ENCODE measurements at places on chromosomes 16 and 17.

DNA sequence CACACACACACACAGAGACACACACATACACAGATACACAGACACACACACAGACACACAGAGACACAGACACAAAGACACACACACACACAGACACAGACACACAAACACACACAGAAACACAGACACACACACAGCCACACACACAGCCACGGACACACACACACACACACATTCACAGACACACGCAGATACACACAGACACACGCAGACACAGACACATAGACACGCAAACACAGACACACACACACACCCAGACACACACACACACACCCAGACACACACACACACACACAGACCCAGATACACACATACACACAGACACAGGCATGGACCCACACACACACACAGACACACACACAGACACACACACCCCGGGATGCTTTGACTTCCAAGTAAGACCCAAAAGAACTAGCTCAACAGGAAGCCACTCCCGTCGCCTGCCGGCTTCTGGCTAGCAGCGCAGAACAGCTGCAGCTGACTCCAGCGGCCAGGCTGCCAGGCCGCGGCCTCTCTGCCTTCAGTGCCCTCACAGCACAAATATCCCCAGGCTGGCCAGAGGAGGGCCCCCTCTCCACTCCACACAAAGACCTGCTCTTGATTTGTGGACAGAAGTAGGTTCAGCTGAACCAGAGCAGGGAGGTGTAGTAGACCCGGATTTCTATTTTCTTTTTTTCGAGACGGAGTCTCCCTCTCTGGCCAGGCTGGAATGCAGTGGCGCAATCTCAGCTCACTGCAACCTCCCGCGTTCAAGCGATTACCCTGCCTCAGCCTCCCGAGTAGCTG lies 6.0 kb upstream of the CHRNE start:
- DNase-seq: no peak

DNA sequence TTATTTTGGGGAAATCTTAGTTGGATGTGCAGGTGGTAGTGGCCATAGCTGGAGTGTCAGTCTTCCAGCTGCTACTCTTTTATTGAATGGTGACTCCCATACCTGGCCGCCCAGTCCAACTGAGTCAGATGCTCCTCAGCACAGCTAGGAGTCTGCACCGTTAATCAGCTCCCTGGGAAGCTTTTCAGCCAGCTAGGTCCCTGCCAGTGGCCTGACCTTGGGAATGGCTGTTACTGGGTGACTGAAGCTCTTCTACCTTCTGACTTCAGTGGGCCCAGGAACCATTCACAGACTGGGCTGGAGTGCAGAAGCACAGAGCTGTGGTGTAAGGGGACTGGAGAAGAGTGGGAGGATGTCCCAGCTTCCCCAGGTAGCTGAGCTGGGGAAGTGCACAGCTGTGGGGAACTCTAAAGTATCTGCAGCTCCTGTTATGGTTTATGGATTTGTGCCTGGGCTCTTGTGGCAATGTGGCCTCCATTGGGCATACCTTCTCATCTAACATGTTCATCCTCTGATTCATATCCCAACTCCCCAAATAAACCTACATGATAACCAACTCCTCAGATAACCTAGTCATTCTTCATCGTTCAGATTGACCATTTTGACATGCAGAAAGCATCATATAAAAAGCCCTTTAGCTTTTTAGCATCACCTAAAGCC lies 14.0 kb downstream of the ALKBH5 start:
- DNase-seq: no peak

- DNase-seq: no peak
These were observed 2.7 kb downstream of the PRCD start for GRCh38 chr17:76542566-76542971.

DNA sequence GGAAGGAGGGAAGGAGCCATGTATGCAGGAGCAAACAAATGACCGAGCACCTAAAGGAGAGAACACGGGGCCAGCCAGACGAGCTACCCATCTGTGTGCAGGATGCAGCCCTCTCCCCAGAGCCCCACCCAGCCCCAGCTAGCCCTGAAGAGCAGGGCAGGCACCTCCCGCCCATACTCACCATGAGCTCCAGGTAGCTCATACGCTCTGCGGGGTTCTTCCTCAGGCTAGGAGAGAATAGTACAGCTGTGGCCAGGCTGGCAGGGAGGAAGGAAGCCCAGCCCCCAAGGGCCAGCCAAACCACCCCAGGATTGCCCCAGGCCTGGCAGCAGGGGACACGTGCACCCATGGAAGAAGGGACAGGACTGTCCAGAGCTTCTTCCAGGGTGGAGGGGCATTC lies 81.9 kb downstream of the KCNJ18 start:
- no peak for DNase-seq

DNA sequence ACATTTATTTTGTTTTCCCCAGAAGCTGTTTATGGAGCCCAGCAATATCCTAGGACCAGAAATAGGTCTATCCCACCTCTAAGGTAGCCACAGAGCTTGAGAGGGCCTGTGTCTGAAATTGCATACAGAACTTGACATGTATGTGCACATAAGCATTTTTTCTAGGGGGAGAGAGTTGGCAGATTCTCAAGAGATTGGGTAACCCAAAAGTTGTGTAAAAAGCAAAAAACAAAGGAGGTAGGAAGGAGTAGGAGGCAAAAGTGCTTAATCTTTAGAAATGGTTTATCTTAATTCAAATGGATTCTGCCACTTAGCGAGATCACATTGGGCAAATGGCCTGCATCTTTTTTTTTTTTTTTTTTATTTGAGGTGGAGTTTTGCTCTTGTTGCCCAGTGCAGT lies 3.5 kb downstream of the PLK1 start:
- DNase-seq: no peak

GRCh38 chr16:24013864-24014645 lies 178.3 kb downstream of the PRKCB start:
- DNase-seq: peak; percentile 51

DNA sequence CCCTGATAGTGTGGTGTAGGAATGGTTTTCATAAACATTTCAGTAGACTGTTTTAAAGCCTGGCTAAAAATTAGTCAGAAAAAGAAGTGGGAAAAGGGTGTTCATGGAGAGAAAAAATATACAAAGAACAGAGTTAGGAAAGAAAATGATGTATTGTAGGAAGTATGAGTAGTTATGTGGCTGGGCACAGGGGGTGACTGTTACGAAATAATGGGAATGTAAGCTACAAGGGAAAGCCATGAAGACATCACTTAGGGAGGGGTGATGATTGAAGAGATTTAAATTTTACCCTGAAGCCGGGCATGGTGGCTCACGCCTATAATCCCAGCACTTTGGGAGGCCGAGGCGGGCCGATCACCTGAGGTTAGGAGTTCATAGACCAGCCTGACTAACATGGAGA lies 55.3 kb downstream of the NUP88 start:
- no peak for DNase-seq

DNA sequence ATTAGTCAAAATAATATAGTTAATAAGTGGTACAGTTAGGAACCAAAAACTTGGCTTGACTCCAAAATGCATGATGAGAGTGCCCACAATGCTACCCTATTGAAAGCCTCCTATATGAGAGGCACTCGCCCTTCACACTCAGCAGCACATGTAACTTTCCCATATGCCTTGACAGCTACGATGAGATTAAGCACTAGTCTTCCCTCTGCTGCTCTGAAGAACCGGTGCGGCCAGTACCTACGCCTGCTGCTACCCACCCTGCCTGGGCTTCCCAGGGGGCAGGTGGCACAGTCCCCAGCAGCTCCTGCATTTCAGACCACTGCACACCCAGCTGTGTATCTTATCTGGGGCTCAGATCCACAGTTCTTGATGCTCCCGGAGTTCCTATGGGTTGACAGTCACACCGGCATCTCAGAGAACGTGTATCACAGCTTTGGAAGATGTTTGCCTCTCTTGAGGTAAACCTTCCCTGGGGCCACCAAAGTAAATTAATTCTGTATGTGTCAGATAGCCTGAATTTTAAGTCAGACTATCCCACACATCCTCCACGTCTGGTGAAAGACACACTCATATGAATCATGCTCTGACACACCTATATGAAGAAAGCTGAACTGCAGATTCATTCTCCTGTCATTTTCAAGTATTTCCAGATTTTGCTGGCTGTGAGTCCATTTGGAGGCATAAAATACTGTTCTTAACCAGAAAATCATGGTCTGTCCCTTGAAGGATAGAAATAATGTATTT lies 77.8 kb downstream of the MYH10 start:
- no peak for DNase-seq

- DNase-seq: no peak
These were observed 177.2 kb downstream of the TMEM132E start for GRCh38 chr17:34756637-34757021.

DNA sequence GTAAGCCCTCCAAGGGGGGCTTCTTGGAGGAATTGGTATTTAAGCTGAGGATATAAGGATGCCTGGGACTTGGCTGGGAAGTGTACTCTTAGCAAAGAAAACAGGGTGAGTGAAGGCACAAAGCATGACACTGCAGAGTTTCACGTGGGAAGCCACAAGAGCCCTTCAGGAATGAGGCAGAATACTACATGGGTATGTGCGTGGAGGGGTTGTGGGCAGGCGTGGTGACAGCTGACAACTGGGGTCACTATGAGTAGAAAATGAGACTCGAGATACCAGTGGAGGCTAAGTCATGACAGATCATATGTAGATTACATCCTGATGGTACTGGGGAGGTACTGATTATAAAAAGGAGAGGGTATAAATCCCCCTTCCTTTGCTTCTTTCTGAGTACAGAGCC lies 78.1 kb upstream of the XYLT1 start:
- DNase-seq: no peak

DNA sequence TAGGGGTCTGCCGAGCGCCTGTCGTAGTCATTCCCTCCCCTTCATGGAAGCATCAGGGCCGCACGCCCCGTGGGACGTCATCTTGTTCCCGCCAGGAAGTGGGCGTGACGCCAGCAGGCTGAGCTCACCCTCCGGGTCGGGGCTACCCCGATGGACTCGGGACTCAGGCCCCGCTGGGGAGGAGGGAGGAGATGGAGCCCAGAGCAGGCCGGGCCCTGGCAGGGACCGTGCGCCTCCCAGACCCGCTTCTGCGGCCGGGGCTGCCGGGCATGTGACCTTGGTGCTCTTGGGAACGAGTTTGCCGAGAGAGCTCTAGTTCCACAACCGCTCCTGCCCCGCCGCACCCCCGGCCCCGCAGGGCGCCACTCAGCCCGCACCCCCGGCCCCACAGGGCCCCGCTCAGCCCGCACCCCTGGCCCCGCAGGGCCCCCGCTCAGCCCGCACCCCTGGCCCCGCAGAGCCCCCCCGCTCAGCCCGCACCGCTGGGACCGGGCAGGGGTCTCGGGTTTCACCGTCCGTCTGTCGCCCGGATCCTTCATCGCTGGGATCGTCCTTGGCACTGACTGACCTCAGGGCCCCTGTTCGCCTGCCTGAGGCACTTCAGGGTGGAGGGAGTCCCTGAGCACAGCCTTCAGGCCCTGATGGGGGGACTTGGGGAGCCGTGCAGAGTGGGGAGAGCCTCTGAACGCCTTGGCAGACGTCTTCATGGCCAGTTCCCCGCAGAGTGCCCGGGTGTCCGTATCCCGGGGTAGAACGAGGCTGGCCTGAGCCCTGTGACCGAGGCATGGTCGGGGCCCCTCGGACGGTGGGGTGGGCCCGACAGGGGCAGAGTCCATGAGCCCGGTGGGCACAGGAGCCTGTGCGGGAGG lies 5.8 kb downstream of the CACNA1H start:
- DNase-seq: no peak

GRCh38 chr17:37642681-37643080 lies 565 bp downstream of the DDX52 start:
- DNase-seq: no peak

DNA sequence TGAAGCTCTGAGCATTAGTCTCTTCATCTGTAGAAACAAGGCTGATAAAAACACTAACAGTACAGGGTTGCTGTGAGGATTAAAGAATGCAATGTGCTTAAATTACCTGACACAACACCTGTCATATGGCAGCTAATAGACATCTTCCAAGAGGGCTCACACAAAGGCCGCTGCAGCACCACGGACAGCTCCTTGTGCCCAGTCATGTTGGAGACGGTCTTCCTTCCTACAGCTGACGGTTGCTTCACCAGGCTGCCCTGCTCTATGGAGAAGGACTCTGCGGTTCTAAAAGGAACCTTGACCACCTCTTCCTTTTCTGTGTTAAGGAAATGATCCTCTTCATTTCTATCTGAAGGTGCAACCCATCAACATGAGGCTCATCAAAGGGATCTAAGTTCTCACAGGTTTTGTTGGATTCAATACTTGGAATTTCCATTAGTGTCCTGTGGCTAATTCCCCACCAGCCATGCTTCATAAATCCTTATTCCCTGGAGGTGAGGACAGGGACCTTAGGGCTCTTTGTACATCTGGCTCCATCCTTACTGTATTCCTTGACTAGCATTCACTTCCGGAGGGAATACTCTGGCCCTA lies 138.9 kb upstream of the CES5A start:
- no peak for DNase-seq

DNA sequence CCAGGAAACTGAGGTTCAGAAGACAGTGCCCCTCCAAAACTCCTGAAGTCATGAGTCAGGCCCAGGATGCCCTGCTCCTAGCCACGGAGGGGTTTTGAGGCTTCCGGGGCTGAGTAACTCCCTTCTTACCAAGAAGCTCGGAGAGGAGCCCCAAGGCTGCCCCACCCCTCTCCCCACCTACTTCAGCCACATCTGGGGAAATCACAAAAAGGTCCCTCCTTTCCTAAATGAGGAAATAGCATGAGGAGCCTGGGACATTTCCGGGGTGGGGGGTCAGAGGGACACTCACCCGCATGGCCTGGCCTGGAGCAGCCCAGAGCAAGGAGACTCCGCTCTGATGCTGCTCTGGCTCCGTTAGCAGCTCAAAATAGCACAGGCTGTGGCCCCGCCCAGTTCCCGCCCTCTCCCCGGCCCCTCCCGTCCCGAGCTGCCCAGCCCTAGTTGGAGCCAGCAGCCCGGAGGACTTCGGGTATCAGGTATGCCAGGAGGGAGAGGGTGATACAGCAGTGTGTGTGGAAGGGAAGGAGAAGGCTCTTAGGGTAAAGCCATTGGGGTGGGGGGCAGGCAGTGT lies 40.1 kb downstream of the MYO18A start:
- peak; percentile 59 for DNase-seq

- no peak for DNase-seq
These were observed 35.7 kb downstream of the KANSL1 start for GRCh38 chr17:46157443-46158062.

DNA sequence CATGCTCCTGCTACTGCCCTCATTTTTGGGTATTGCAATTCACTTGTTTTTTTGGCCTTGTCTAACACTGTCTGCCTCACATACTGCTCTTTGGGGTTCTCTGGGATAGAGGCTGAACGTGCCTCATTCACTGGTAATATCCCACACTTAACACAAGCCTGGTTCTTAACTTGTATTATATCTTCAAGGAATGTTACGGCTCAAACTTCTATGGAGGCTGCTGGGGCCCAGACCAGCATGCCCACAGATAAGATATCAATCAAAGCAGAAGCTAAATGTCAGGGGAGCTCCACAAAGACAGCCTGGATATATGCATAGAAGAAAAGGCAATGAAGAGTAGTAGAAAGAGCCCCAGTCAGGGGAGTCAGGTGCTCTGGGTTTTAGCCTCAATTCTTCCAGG lies 103.5 kb downstream of the WSCD1 start:
- no peak for DNase-seq

DNA sequence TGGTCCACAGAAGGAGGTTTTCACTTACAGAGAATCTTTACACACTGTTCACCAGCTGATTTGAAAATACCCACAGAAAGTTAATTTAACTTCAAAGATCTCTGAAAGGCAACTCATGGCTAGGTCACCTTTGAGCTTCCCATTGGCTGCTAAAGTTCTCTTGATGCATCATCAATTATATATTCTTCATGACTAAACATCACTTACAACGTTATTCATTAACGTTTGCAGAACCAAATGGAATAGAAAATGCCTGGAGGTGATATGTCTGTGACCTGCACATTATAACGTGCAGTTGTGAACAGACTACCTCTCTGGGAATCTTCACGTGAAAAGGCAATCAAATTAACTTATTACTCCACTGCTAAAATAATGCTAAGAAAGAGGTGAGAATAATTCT lies 238.5 kb downstream of the ZFHX3 start:
- no peak for DNase-seq

All from NK-92 treated with Interleukin-12 subunit alpha and Interleukin-12 subunit beta, amount 100 ng/mL, for 24 hours (cell line).